ENCODE measurements at places on chromosomes 3 and 15.

DNA sequence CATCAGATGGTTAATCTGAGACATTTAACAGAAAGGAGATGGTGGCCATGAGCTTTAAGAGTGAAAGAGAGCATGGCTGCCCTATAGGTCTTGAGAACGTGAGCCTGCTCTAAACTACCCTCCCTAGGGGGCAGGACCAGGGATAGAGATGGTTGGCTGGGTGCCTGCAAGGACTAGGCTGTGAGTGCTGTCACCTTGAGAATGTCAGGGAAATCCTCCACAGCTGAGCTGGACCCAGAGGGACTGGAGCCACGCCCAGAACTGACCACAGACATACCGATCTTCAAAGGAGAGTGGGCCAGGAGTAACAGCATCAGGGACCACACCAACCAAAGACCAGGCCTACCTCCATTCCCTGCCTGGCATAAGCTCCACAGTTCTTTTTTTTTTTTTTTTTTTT is 53.6 kb upstream of the UBE2E1 start:
- no peak for DNase-seq

- DNase-seq, result no peak
Observed at GRCh38 chr3:38141952-38142273, 3.5 kb downstream of the MYD88 start.

- DNase-seq, result no peak
Observed at GRCh38 chr15:56765251-56765650, 31.9 kb upstream of the ZNF280D start.

DNA sequence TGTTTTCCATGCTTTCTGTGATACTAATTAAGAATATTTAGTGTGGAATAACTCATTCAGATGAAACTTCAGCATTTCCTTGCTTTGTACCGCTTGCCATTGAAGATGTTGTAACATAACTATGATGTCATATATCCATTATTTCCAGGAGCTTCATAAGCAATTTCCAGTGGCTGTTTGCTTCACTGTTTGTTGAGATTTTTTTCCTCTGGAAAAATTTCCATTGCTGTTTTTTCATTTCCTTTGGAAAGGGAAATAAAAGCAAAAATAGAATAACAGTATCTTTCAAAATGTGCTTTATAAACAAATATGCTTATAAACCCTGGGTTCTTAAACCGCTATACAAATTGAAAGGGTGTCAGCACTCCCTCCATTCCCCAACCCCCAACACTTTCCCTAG is 319.6 kb upstream of the SEMA6D start:
- DNase-seq, result no peak

DNA sequence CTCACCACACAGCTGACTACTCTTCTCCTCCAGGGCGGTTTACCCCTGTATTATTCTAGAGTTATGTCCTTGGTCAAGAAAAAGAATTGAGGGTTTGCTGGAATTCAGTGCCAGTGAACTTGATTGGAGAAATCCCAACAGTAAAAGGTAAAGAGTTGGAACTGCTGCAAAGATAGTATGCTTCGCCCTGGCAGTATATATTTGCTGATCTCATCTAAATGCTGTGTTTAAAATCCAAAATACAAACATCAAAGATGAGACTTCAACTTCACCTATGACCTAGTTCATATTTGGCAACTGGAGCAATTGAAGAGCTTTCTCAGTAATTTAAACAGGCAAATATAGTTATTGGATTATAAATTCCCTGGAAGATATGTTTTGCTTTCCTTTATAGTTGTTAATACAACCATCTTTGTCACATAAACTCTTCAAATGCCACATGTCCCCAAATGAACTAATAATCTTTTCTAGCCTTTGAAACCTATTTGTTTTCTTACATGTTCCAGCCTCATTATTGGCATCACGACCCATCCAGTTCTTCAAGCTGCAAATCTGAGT is 6.5 kb downstream of the KCNH8 start:
- no peak for DNase-seq

- DNase-seq, result no peak
Observed at GRCh38 chr3:42823351-42823750, 14.1 kb downstream of the ACKR2 start.

DNA sequence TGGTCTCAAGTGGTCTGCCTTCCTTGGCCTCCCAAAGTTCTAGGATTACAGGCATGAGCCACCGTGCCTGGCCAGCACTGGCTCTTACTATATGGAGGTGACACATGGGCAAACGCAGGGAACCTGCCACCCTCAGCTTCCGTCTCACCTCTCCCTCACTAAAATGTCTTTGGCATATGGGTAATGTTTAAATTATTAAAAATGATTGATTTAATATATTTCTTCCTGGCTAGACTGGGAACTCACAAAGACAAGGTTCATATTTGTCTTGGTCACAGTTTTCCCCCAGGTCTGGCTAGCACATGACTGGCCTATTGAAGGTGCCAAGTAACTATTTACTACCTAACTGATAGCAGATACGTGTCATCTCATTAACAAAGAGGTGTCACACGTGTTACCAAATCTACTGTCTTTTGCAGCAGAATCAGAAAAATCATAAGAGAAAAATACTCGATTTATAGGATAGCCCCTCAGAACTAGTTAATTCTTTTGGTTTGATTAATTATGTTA is 48.2 kb downstream of the SYNM start:
- DNase-seq, result no peak

GRCh38 chr3:182583545-182583944 is 209.8 kb upstream of the ATP11B start:
- no peak for DNase-seq

DNA sequence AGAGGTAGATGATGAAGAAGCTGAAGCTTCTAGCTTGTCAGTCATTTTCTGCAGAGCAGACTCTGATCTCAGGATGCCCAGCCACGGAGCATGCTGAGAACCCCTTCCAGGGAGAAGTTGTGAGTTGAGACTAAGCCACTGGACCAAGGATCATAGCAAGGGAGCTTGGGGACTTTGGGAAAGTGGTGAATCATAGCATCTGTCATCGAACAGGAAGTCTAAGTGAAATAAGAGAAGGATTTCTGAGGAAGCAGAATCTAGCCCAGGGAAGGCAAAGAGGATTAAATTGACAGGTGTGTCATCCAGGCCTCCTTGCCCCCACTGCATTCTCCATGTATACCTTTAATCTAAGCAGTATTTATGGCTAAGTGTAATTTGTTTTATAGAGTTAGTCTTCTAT is 71.8 kb upstream of the TMEM108 start:
- no peak for DNase-seq

GRCh38 chr15:75449585-75450306 is 1.7 kb downstream of the SIN3A start:
- DNase-seq, result no peak

GRCh38 chr3:106740116-106740515 is 637.1 kb upstream of the CCDC54 start:
- DNase-seq, result no peak

GRCh38 chr3:24616110-24616829 is 121.6 kb upstream of the THRB start:
- DNase-seq, result no peak

- no peak for DNase-seq
Observed at GRCh38 chr15:48680841-48681240, 35.3 kb upstream of the FBN1 start.

DNA sequence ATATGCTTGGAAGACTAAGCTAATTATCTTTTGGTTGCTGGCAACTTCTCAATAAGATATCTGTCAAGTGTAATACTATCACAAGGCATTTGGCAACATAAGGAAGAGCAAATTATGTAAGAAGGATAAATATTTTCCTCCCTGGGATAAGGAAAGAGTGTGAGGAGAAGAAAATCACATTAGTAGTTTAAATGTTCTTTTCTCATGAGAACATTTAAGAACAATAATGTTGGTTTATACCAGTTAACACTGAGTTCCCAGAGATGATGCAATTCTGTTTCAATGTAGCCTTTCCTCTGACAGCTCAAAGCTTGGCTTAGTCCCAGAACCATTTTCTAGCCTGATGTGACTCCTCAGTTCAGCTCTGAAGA is 66.1 kb upstream of the NPHP3 start:
- DNase-seq, result no peak

DNA sequence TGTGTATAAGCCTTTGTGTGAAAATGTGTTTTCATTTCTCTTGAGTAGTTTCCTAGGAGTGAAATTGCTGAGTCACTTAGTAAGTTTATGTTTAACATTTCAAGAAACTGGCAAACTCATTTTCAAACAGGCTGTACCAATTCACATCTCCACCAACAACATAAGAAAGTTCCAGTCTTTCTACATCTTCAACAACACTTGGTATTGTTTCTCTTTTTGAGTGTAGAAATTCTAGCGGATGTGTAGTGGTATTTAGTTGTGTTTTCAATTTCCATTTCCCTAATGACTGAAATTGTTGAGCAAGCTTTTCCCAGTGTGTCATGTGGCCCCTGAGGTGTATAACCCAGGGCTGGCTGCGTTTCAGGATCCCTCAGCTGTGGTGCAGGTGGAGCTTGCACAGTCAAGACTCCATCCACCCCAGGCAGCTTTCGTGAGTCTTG is 258.5 kb downstream of the PDCD6IP start:
- no peak for DNase-seq

DNA sequence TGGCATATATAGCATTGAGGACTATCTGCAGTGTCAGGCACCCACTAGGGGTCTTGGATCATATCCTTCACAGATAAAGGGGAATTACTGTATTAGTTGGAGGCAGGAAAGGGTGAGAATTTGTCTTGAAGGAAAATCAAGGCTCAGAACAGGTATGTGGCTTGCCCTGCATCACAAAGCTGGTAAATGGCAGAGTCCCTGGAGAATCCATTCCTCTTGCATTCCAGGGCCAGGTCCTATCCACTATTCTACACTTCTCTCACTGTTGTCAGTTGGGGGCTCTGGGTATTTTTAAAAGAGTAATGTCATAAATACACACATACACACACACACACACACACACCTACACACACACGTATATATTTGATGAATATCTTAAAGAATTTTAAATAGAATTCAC is 19.8 kb upstream of the FGF12 start:
- no peak for DNase-seq

DNA sequence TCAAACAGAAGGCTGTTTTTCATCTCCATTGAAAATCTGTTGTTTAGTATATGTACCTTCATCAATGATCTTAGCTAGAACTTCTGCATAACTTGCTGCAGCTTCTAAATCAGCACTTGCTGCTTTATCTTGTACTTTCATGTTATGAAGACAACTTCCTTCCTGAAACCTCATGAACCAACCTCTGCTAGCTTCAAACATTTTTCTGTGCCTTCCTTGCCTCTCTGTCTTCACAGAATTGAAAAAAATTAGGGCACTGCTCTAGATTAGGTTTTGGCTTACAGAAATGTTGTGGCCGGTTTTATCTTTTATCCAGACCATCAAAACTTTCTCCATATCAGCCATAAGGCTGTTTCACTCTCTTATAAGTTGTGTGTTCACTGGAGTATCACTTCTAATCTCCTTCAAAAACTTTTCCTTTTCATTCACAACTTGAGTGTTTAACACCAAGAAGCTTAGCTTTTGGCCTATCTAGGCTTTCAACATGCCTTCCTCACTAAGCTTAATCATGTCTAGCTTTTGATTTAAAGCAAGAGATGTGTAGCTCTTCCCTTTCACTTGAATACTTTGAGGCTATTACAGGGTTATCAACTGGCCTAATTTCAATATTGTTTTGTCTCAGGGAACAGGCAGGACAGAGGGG is 78.6 kb downstream of the IGSF11 start:
- DNase-seq, result no peak

DNA sequence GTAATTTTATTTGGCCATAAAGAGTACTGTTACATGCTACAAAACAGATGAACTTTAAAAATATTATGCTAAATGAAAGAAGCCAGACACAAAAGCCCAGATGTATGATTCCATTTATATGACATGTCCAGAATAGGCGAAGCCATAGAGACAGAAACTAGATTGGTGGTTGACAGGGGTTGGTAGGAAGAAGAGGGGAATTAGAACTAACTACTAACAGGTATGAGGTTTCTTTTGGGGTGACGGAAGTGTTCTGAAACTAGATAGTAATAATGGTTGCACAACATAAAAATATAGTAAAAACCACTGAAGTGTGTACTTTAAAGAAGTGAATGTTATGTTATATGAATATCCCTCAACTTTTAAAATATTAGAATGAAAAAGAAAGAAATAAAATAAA is 66.1 kb downstream of the GBE1 start:
- no peak for DNase-seq

DNA sequence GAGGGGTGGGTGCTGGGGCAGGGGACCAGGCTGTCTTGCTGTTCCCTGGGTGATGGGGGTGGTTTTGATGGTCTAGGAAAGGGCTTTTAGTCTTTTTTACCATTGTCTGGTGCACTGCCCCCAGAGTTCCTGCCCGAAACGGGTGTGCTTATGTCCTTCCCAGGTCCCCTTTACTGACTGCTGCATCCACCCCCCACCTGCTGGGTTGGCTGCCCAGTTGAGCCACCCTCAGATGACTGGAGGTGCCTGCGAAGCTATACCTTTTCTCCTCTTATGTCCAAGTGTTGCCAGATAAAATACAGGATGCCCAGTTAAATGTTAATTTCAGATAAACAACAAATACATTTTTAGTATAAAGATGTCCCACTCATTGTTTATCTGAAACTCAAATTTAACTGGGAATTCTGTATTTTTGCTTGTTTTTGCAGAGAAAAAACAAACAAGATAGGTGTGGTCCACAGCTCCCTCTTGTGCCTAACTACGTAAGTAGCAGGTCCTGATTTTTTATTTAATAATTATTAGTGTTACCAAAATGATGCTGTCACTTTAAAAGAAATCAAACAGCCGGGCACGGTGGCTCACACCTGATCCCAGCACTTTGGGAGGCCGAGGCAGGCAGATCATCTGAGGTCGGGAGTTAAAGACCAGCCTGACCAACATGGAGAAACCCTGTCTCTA is 6.1 kb upstream of the RPP14 start:
- no peak for DNase-seq

DNA sequence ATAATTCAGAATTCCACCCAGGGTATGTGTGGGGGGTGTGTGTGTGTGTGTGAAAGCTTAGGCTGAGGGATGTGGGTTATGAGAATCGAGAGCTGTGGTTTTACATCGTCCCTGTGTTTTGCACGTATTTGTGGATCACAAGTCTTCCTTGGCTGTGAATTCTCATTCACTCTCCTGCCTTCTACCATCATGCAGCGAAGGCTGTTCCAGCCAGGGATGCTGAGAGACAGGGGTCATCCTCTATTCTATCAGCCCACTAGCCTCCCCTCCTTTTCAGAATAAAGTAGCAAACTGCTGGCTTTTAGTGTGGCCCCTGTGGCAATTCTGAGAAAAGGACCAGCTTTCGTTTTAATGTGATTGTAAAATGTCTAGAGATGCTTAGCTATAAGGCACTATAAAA is 460.6 kb upstream of the NR2F2 start:
- DNase-seq, result no peak

DNA sequence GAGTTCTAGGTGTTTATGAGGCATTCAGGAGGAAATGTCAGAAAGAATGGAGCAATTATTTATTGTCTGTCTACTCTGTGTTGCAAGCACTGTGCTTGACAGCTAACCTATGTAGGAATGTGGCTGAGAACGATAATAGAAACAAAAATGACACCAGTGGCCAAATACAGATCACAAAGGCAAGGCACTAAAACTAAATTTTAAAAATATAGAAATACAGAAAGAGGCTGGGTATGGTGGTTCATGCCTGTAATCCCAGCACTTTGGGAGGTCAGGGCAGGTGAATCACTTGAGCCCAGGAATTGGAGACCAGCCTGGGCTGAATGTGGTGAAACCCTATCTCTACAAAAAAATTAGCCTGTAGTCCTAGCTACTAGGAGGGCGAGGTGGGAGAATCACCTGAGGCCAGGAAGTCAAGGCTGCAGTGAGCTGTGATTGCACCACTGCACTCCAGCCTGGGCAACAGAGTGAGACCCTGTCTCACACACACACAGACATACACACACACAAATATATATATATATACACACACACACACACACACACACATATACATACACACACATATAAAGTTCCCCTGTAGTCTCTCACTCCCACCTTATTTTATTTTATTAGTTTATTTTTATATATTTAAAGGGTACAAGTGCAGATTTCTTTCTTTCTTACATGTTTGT is 6.0 kb downstream of the PRKCI start:
- no peak for DNase-seq
